ENCODE measurements at places on chromosomes 5 and 9. TPM values are rescaled to one million over a fixed set of nuclear protein-coding genes. Genes with fewer than 3 reads are reported as not detected.

GRCh38 chr5:51380603-51381207, 2.5 kb upstream of the ISL1 start:
- no peak for DNase-seq

DNA sequence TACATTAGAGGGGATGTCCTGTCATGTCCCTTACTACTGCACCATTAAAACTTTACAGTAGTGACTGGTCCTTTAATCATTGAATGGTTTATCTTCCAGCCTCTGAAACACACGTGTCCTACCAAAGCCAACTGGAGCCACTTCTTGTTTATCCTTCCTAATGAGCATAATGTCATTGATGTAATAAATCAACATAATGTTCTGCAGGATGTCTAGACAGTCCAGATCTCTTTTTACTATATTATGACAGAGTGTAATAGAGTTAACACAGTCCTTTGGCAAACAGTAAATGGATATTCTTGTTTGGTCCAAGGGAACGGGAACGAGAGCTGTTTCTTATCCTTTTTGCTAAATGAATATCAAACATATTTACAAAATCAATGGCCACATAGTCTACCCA, 88.1 kb upstream of the PTPRD start:
- DNase-seq, result no peak

The XPA gene
- 14.2 TPM for total RNA-seq

GRCh38 chr5:173891308-173892116, 3.4 kb downstream of the CPEB4 start:
- DNase-seq, result no peak

DNA sequence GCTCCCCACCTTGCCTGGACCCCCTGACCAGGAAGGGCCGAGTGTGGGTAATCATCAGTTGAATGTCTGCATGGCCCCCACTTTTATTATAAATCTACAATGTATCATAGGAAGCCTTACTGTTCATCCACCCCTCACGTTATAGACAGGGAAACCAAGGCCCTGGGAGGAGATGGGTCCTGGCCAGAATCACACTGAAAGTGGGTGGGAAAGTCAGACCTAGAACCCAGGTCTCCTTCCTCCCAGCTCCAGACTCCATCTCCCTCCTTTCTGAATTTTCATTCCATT, 17.1 kb downstream of the CD74 start:
- no peak for DNase-seq

The KLHL3 gene
- 6.2 TPM for total RNA-seq

All from skin of body (tissue), 3 donors.